DND-41 (cell line): ENCODE measurements at places on chromosomes 12 and 14.
A peak's percentile ranks its signal among the peaks of the same experiment; 100 is the strongest.

GRCh38 chr14:104789752-104790743 is 5.5 kb downstream of the AKT1 start:
- DNase-seq: no peak

GRCh38 chr14:85223667-85224066 is 306.3 kb upstream of the FLRT2 start:
- no peak for DNase-seq

GRCh38 chr14:96920023-96920422 is 122.8 kb downstream of the VRK1 start:
- DNase-seq: no peak

DNA sequence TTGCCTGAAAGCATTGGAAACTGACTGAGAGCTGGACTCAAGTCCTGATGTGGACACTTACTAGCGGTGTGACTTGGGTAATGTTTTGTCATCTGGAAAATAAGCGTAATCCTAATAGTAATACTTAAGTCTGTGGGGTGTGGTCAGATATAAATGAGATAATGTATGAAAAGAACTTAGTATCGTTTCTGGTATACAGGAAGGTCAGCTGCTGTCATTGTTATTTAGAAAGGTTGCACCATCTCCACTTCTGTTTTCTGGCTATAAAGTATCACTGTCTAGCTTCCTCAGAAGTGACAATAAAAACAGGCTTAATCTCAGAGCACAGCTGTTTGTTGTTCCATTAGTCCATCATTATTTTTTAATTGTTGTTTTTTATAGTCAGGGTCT is 34.1 kb upstream of the TUBA1C start:
- DNase-seq: no peak

GRCh38 chr12:43155376-43155775 is 396.6 kb downstream of the ADAMTS20 start:
- no peak for DNase-seq

GRCh38 chr12:118391836-118392235 is 15.5 kb downstream of the SUDS3 start:
- DNase-seq: no peak

DNA sequence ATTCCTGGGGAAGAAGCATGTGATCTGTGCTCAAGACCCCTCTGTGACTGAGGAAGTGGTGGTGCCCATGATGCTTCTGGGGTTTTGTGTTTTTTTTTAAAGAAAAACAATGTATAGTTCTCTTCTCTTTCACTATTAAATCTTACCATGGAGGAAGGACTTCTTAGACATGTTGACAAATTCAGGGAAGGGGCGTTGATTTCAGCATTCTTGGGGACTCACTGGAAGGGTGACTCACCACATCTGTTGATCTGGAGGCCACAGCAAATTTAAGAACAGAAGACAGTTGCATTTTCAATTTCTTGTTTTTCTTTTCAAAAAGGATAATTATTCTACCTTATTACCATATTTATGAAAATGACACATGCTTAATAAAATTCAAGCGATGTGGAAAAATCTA is 152.9 kb upstream of the RTL1 start:
- peak; percentile 32 for DNase-seq

GRCh38 chr12:41983856-41984255 is 160.8 kb downstream of the GXYLT1 start:
- DNase-seq: no peak

- DNase-seq: no peak
Observed at GRCh38 chr14:105216490-105217247, 31.7 kb upstream of the BTBD6 start.

GRCh38 chr12:93148412-93148811 is 219.3 kb upstream of the EEA1 start:
- no peak for DNase-seq
